ENCODE measurements at places on chromosomes 6 and 20. TPM values are rescaled to one million over a fixed set of nuclear protein-coding genes. Genes with fewer than 3 reads are reported as not detected.

Gene LHFPL5
- total RNA-seq, result not detected

Gene PI3
- not detected for total RNA-seq

Gene CALHM4
- not detected for total RNA-seq

Gene PERP
- total RNA-seq, result 20.8 TPM

Gene OOEP
- not detected for total RNA-seq

Gene SNRPB
- 82.6 TPM for total RNA-seq

Gene IFNGR1
- total RNA-seq, result 79.0 TPM

Gene OXT
- 0.18 TPM for total RNA-seq

Gene ULBP2
- total RNA-seq, result 2.6 TPM

Gene CCR6
- not detected for total RNA-seq

Gene GPSM3
- 0.85 TPM for total RNA-seq

Gene GMEB2
- 8.4 TPM for total RNA-seq

Gene HLA-DRB1
- total RNA-seq, result not detected

Gene DLK2
- total RNA-seq, result 0.28 TPM
